ENCODE measurements at places on chromosomes 6 and 20. TPM values are rescaled to one million over a fixed set of nuclear protein-coding genes. Genes with fewer than 3 reads are reported as not detected.

- no peak for DNase-seq
Measured at GRCh38 chr20:36175475-36175995, 21.0 kb downstream of the EPB41L1 start.

The GGT7 gene
- 15.6 TPM for total RNA-seq

DNA sequence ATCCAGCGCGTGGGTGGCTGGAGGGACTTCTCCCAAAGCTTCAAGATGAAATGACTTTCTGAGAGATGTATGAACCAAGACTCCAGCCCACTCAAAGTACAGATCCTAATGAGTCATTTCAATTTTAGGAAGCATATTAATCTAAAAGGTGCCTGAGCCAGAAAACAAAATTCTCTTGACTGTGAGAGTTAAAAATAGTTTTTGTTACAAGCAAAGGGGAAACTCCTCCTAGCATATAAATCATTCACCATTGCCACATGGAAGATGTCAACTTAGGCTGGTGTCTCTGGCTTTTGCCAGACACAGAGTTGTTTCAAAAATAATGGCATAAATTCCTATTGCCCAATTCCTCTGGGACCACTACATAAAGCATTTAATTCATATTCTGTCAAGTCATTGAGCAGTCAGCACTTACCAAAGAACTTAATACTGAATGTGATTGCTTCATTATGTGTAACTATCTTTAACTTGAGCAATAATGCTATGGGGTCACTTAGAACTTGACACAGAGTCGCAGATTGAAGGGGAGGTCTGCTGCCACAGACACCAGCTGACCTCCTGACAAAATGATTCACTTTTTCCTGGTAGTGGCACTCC lies 280.6 kb downstream of the SLC35F1 start:
- no peak for DNase-seq

The CD40 gene
- total RNA-seq: 17.3 TPM

DNA sequence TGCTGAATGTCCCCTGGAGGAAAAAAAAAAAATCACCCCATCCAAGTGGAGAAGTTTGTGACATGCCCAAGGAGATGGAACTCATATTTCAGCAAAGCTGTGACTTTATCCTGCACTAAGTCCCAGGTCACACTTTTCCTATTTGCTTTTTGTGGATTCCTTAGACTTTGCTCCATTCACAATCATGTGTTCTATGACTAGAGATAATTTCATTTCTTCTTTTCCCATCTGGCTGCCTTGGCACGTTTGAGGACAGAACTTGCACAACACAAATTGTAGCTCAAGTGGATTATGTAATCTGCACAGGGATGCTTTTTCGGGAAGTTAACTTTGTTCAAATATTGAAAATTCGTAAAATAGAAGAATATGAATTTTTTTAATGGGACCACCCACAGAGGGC lies 100.7 kb upstream of the PTPN1 start:
- no peak for DNase-seq

The RNF39 gene
- total RNA-seq: not detected

The ZC2HC1B gene
- not detected for total RNA-seq

- no peak for DNase-seq
Measured at GRCh38 chr20:32649697-32650400, 23.9 kb downstream of the C20orf203 start.

The BEND3 gene
- 3.4 TPM for total RNA-seq

- DNase-seq: no peak
Measured at GRCh38 chr6:23503173-23503572, 622.8 kb upstream of the NRSN1 start.

GRCh38 chr6:7900621-7901020 lies 10.0 kb downstream of the TXNDC5 start:
- no peak for DNase-seq

DNA sequence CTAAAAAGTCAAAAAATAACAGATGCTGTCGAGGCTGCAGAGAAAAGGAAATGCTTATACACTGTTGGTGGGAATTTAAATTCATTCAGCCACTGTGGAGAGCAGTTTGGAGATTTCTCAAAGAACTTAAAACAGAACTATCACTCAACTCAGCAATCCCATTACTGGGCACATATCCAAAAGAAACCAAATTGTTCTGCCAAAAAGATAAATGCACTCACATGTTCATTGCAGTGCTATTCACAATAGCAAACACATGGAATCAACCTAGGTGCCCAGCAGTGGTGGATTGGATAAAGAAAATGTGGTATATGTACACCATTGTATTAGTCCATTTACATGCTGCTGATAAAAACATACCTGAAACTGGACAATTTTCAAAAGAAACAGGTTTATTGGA lies 116.0 kb upstream of the VGLL2 start:
- DNase-seq: no peak

- peak; percentile 73 for DNase-seq
Measured at GRCh38 chr20:24694157-24694726, 224.8 kb downstream of the SYNDIG1 start.

DNA sequence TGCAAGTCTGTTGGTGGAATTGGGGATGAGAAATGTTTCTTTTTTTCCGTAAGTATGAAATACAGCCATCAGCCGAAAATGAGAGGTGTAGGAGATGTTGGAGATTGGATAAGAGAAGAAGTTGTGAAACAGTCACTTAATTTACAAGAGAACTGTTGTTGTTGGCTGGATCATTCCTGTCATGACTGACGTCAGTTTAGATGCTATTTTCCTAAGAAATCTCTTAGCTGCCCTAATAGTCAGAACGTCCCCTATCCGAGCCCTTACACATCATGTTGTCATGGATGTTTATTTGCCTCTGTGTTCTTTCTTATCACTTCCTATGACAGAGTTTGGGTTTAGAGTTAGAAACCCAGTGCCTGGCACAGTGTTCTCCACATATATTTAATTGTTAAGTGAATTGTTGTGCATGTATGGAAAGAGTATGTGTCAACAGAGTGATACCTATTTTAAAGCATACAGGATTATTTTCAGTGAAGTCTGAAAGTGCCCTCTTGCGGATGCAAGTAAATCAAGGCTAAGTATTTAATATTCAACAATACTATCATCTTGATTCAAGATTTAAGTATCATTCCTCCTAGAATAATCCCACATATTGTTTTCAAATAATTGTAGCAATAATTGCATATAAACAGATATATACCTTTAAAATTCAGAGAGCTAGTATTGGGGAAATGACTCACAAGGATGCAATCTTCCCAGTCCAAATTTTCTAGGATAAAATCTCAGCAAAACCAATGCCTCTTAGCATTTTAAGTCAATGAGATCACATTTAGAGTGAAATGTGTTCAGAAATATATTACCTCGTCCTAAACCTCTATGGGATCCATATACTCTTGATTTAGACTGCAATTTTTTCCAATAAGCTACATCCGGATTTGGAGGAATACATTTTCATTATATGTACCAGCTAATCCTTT lies 309.9 kb upstream of the NOX3 start:
- DNase-seq: no peak

GRCh38 chr20:46651091-46651962 lies at the start of gene SLC13A3:
Gene SLC13A3 (minus strand): TSS chr20:46651459. CDS start chr20:46651421, 38 bp downstream.
- DNase-seq: no peak

The FOXA2 gene
- total RNA-seq: not detected

The SDCBP2 gene
- total RNA-seq: 7.2 TPM

GRCh38 chr6:154535147-154535546 lies 24.7 kb upstream of the CNKSR3 start:
- DNase-seq: no peak

The CFB gene
- 38.0 TPM for total RNA-seq

DNA sequence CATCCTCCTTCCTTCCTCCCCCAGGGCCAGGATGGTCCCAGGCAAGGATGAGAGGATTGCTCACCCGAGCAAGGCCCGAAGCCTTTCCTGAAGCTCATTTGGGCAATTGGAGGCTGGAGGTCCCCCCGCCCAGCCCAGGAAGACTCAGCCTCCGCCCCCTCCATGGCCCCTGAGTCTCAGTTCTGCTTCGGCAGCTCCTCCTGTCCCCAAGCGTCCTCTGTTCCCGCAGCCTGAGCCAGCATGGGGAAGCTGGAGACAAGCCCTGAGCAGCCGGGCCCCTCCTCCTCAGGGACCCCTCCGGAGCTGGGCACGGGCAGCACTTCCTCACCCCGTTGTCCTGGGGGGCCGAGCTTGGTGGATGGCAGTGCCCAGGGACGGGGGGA lies 26.0 kb downstream of the SLC17A9 start:
- no peak for DNase-seq

- DNase-seq: no peak
Measured at GRCh38 chr6:20092071-20092566, 120.2 kb downstream of the MBOAT1 start.

DNA sequence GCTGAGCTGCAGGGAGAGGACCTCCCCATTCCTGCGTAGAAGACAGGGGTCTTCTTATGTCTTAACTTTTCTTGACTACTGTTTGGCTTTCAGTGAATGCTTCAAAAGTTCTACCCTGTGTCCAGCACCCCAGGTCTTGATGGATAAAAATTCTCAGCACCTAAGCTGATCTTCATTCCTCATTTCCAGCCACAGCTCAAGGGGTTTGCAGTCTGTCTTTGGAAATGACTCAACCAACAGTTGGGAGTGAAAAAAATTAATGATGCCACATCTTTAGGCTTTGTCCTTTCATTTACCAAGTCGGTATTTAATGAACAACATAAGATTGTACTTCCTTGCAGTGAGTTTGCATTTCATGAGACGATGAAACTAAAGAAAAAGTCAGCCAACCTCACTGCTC lies 40.3 kb downstream of the PRDM1 start:
- no peak for DNase-seq

GRCh38 chr6:105226598-105227294 lies 46.9 kb upstream of the POPDC3 start:
- DNase-seq: no peak

The CCHCR1 gene
- total RNA-seq: 8.4 TPM

- DNase-seq: no peak
Measured at GRCh38 chr6:30481211-30481964, 7.9 kb upstream of the HLA-E start.

The ERVFRD-1 gene
- total RNA-seq: 0.13 TPM

The C20orf144 gene
- total RNA-seq: not detected

GRCh38 chr6:129426343-129426742 lies 283.6 kb downstream of the ARHGAP18 start:
- DNase-seq: no peak

DNA sequence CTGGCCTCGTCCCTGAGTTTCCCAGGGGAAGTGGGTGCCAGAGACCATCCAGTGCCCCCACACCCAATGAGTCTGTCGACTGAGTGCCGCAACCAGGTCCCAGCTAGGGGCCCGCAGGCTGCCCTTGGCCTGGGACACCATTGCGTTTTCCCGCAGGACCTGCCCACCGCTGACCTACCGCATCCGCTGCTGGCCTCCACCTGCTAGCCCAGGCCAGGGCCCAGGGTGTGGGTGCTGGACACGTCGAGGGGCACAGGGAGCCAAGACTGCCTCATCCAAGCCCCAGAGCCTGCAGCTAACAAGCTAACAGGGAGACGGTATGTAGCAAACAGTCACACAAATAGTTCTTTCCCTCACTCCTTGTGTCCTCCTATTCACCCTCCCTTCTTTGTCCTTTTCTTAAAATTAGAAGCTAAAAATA lies 97.7 kb downstream of the TMEM242 start:
- peak; percentile 72 for DNase-seq

The FAM217A gene
- total RNA-seq: not detected

DNA sequence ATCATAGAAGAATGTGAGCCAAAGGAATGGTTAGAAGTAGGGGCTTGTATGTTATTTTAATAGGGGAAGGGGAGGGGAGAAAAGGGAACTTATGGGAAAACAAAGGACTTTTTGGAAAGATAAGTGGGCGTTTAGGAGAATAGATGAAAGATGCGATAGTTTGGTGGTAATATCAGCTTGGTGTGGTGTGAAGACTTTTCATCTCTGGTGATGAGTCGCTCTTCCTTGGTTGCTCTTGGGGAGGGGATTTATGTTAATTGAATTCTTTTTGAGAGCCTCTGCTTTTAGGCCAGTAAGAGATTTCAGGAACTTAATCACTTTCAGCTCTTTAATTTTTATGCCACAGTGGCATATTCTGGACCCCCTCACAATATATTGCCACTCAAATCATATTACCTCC lies 10.8 kb downstream of the HECA start:
- no peak for DNase-seq

The NRM gene
- 7.3 TPM for total RNA-seq

The SMLR1 gene
- total RNA-seq: not detected

The POPDC3 gene
- total RNA-seq: 9.7 TPM

DNA sequence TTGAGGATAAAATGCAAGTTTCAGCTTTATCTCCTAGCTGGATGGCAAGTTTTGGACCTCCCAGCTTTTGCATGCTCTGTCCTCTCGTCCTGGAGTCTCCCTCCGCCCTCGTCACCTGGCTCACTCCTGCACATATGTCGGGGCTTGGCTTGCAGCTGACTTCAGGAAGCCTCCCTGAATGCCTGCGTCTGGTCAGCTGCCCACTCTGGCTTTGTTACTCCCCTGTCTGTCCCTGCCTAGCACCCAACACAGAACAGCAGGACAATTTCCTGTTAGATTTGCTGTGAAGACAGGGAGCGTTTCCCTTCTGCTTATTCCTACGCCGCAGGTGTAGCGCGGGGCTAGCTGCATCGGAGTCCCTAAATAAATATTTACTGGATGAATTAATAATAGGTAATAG lies 5.4 kb downstream of the JPH2 start:
- DNase-seq: no peak

DNA sequence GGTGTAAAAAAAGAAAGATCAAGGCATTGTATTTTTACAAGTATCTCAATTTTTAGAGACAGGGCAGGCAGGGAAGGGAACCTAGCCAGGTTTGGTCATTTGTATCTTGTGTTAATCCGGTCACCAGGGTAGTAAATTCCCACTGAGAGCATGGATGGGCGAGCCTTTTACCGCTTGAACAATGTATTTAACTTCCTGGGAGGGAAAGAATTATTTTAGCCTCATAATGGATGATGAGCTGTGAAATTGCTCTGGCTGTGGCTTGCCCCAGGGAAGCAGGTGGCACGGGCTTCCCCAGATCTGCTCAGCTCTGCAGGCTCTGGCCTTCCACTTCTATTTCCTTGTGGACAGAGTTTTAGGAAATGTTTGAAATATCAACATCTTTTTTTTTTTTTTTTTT lies 72.9 kb downstream of the TOX2 start:
- no peak for DNase-seq

DNA sequence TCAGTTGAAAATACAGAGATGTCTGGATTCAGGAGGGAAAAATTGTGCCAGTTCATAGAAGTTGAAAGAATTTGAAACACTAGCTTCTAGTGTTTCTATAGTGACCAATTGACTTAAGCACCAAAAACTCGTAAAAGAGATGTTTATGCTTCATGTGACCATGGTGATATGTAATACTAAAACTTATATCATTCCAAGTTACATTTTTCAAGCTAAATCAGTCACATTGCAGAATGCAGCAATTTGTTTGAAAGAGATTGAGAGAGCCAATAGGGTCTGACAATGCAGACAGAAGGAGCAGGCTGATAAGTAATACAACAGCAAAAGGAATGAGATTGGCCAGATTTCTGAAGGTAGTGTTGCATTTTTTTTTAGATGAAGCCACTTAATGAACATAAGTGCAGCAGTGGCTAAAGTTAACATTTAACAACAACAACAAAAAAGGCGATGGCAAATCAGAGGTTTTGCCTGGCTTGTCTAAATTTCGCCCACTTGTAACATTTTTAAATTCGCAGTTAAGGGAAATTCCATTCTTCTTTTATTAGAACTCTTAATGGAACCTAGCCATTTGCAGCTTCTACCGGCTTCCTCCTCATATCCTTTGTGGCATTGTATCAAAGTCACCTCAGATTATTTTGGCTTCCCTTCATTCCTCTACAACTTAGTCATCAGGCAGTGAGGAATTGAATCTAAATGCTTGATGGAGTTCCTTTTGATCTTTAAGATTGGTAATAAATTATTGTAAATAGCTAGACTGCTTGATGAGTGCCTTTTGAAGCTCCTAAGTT lies 484.0 kb upstream of the SOX4 start:
- DNase-seq: no peak

GRCh38 chr6:4780360-4780812 lies 4.2 kb downstream of the CDYL start:
- DNase-seq: no peak
